ENCODE measurements at places on chromosomes 1 and 21. TPM values are rescaled to one million over a fixed set of nuclear protein-coding genes. Genes with fewer than 3 reads are reported as not detected.
A peak's percentile ranks its signal among the peaks of the same experiment; 100 is the strongest.

Gene TMEM82
- not detected for total RNA-seq

Gene ATAD3C
- 0.17 TPM for total RNA-seq

Gene PROX1
- total RNA-seq = 0.15 TPM

Gene PGLYRP4
- total RNA-seq = not detected

Gene TEDDM1
- not detected for total RNA-seq

Gene MAN1C1
- 28.9 TPM for total RNA-seq

Gene PRAMEF17
- not detected for total RNA-seq

Gene HRNR
- not detected for total RNA-seq

Gene C1orf87
- total RNA-seq = not detected

Gene FASLG
- 1.4 TPM for total RNA-seq

DNA sequence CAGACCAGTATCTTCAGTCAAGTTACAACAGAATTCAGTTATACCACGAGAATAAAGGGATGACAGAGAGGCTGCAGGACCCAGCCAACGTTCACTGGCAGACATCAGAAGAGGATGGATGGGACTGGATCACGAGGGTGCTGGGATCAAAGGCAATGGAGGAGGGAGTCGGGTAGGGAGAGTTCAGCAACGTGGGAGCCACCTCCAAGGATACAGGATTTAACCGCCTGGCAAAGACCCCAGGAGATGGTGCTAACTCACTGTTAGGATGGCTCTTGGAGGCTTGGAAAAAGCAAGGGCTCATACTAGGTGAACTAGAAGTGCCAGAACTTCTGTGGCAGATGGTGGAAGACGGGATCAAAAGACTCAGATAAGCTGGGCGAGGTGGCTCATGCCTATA, 99.1 kb upstream of the DISP3 start:
- peaks cover 3% of the 10 kb centered on the region for H3K36me3 ChIP-seq
- peaks cover 6% of the 10 kb centered on the region for H3K27me3 ChIP-seq

GRCh38 chr1:82487778-82488177, 687.0 kb downstream of the ADGRL2 start:
- no peaks in the 10 kb centered on the region for H3K4me1 ChIP-seq
- H3K27ac ChIP-seq = no peak overlapping the region
- H3K4me3 ChIP-seq = no peak overlapping the region
- DNase-seq = no peak

DNA sequence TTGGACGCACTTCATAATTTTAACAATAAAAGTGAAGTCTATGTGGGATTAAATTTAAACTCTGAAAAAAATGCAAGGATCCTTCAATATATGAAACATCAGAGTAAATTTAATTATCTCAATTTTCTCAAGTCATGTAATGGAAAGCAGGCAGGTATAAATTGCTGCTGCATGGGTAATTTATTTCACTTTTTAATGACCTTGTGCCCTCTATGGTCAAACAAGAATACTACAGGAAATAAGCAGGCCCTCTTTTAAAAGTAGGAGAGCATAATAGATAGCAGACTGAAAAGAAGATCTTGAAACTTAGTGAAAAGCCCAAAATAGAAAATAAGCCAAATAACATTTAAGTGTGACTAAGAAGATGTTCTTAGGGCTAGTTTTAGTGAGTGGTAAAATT, 22.9 kb downstream of the BCAS2 start:
- DNase-seq = no peak
- no peaks in the 10 kb centered on the region for H3K27me3 ChIP-seq
- H3K27ac ChIP-seq = no peak overlapping the region

DNA sequence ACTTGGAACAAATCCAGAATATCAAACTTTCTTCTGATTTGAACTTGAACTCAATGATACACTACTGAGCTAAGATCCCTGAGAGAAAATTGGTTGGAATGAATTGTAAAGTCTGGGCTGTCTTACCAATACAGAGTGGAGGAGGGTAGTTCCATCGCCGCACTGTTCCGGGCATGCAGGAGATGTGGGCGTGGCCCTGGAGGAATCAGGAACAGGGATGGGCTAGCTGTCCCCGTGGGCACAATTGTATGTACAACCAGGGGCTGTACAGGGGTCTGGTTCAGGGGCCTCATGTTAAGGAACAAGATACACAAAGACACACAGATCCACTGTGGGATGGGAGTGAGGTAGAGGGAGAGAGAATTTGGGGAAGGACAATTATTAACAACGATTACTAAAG, 144.3 kb downstream of the ZSCAN20 start:
- peaks cover 6% of the 10 kb centered on the region for H3K4me1 ChIP-seq
- peaks cover 21% of the 10 kb centered on the region for H3K27me3 ChIP-seq
- H3K36me3 ChIP-seq = no peaks in the 10 kb centered on the region
- no peak overlapping the region for H3K27ac ChIP-seq
- H3K4me3 ChIP-seq = no peak overlapping the region
- no peak for DNase-seq

DNA sequence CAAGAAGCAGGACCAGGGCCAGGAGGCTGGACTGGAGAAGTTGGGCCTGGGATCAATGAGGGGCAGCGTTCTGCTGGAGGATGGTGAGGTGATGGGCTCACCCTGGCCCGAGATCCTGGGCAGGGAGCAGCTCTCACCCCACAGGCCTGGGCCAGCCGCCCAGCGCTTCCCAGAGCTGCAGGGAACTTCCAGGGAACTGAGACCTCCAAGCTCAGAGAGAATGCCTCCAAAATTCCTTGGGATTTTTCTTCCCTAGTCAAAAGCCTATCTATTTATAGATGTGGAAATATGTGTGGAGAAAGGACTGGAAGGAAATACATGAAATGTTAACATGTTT, 121.2 kb downstream of the SPSB1 start:
- H3K27me3 ChIP-seq = peaks cover 7% of the 10 kb centered on the region
- no peak overlapping the region for H3K4me3 ChIP-seq

DNA sequence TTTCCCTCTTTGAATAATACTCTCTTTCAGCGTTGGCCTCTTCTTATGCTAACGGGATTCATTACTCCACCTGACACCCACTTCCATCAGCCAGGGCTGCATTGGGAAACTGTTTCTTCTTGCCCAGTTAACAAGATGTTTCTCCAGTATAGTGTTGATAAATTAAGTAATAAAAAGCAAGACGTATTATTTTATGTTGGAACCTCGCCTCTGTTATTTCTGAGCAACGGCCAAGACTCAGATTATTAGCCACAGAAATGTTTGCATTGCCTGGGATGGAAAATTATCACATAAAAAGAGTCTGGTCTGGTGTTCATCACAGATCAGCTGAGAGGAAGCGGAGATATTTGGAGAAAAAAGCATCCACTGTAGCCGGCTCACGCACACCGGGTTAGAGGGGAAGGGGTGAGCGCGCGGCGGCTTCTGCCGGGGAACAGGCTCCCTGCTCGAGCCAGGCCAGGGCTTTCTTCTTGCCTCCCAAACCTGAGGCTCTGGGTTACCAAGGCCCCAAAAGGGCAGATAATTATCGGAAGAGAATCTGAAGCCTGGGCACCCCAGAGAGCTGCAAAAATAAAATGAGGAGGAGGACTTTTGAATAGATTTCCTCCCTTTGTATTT, 189.5 kb downstream of the PRDM16 start:
- no peaks in the 10 kb centered on the region for H3K27me3 ChIP-seq
- no peaks in the 10 kb centered on the region for H3K36me3 ChIP-seq
- H3K4me3 ChIP-seq = no peak overlapping the region
- H3K27ac ChIP-seq = no peak overlapping the region
- no peak for DNase-seq
- H3K4me1 ChIP-seq = no peaks in the 10 kb centered on the region

DNA sequence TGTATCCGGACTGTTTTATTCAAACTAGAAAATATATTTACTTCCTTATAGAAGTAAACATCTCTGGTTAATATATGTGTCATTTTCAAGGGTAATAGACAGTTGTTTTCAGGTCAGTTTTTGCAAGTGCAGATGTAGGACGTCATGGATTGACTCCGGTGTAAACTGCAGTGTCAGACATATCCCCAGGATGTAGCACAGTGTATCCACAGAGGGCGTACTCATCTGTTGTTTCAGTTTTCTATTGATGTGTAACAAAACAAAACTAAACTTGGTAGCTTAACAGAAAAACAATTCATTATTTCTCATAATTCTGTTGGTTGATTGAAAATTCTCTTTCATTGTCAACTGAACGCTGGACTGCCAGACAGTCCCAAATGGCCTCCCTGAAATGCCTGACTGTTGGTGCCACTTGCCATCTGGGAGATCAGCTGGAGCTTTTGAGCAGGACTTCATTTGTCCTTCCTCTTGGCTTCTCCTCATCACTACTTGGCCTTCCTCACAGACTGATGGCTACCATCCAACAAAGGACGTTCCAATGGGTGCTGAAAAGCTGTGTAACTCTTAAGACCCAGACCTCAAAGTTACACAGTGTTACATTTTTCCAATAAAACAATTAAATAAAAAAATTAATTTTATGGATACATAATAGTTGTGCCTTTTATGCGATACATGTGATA, 181.6 kb downstream of the NCAM2 start:
- no peaks in the 10 kb centered on the region for H3K27me3 ChIP-seq
- DNase-seq = no peak
- no peaks in the 10 kb centered on the region for H3K36me3 ChIP-seq
- H3K27ac ChIP-seq = no peak overlapping the region
- no peak overlapping the region for H3K4me3 ChIP-seq

- peak; percentile 32 for DNase-seq
- H3K4me3 ChIP-seq = no peak overlapping the region
- no peaks in the 10 kb centered on the region for H3K36me3 ChIP-seq
- H3K27me3 ChIP-seq = peaks cover 8% of the 10 kb centered on the region
- H3K4me1 ChIP-seq = peaks cover 9% of the 10 kb centered on the region
- H3K27ac ChIP-seq = no peak overlapping the region
Observed at GRCh38 chr1:6743189-6744101, 41.8 kb upstream of the CAMTA1 start.

DNA sequence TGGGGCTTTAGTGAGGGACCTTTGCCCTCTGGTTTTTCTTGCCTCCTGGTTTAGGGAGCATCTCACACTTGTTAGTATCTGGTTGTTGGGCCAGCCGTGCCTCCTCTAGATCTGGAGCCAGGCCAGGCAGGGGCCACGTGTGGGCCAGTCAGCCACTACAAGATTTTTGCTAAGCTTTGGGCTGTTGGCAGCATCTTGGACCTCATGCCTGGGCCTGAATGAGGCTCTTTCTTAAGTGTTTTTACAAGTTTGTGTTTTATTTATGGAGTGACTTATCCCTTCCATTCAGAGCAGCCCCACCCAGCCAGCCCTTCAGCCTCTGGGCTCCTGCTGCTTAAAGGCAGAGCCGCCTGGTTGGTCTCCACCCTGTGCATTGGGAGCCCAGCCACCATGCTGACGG, 1.6 kb upstream of the SH3BGRL3 start:
- H3K36me3 ChIP-seq = peaks cover 69% of the 10 kb centered on the region
- H3K4me1 ChIP-seq = peaks cover 79% of the 10 kb centered on the region
- no peak for DNase-seq
- peak overlapping the region; percentile 86 for H3K4me3 ChIP-seq
- peak overlapping the region; percentile 88 for H3K27ac ChIP-seq

DNA sequence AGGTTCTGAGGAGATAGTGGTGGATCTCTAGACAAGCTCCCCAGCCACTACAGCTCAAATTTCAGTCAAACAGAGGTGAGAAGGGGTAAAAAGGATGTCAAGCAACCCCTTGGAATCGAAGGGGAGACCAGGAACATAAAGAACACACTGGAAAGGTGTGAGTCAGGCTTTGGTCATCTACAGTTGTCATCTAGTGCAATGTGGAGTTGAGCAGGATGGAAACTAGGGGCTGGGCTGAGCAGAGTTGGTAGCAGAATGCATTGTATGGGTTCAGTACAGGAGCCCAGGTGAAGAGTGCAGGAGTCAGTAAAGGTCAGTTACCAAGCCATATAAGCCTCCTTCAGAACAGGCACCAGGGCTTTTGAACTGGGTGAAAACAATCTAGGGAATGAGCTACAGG, 52.7 kb upstream of the VAV3 start:
- H3K4me1 ChIP-seq = no peaks in the 10 kb centered on the region
- no peak overlapping the region for H3K27ac ChIP-seq
- DNase-seq = no peak
- H3K36me3 ChIP-seq = no peaks in the 10 kb centered on the region
- H3K4me3 ChIP-seq = no peak overlapping the region

- H3K4me3 ChIP-seq = no peak overlapping the region
- DNase-seq = no peak
- H3K27me3 ChIP-seq = no peaks in the 10 kb centered on the region
- no peaks in the 10 kb centered on the region for H3K4me1 ChIP-seq
- H3K27ac ChIP-seq = no peak overlapping the region
Observed at GRCh38 chr1:228016653-228017355, 10.0 kb downstream of the WNT3A start.

- H3K36me3 ChIP-seq = peaks cover 16% of the 10 kb centered on the region
- no peak overlapping the region for H3K27ac ChIP-seq
- peaks cover 9% of the 10 kb centered on the region for H3K4me1 ChIP-seq
- H3K27me3 ChIP-seq = no peaks in the 10 kb centered on the region
- no peak for DNase-seq
- no peak overlapping the region for H3K4me3 ChIP-seq
Observed at GRCh38 chr1:45824607-45825006, 21.2 kb downstream of the MAST2 start.

- H3K36me3 ChIP-seq = no peaks in the 10 kb centered on the region
- H3K27ac ChIP-seq = no peak overlapping the region
- no peaks in the 10 kb centered on the region for H3K4me1 ChIP-seq
- H3K4me3 ChIP-seq = no peak overlapping the region
- no peaks in the 10 kb centered on the region for H3K27me3 ChIP-seq
Observed at GRCh38 chr1:175890958-175891357, 147.6 kb upstream of the TNR start.

DNA sequence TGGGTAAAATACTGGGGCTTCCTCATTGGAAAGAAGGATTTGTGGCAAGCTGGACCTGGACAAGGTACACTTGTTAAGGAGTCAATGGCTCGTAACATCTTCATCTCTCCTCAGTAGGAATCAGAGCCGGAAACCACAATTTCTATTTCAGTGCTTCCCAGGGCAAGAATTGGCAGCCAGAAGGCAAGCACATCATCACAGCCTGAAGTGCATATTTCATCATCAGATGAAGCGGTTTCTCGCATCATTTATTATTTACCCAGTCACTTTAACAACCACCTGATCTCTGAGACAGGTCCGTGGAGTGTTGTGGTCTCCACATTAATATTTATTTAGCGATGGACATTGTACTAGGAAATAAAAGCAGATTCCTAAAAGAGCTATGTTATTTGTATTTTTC, 55.0 kb downstream of the KCNJ15 start:
- no peak overlapping the region for H3K4me3 ChIP-seq
- peaks cover 3% of the 10 kb centered on the region for H3K4me1 ChIP-seq
- H3K36me3 ChIP-seq = no peaks in the 10 kb centered on the region
- H3K27me3 ChIP-seq = peaks cover 3% of the 10 kb centered on the region
- H3K27ac ChIP-seq = no peak overlapping the region
